ENCODE measurements at places on chromosomes 13 and 19.

- no peak for DNase-seq
Measured at GRCh38 chr13:105035092-105035491, 1500.4 kb downstream of the EFNB2 start.

DNA sequence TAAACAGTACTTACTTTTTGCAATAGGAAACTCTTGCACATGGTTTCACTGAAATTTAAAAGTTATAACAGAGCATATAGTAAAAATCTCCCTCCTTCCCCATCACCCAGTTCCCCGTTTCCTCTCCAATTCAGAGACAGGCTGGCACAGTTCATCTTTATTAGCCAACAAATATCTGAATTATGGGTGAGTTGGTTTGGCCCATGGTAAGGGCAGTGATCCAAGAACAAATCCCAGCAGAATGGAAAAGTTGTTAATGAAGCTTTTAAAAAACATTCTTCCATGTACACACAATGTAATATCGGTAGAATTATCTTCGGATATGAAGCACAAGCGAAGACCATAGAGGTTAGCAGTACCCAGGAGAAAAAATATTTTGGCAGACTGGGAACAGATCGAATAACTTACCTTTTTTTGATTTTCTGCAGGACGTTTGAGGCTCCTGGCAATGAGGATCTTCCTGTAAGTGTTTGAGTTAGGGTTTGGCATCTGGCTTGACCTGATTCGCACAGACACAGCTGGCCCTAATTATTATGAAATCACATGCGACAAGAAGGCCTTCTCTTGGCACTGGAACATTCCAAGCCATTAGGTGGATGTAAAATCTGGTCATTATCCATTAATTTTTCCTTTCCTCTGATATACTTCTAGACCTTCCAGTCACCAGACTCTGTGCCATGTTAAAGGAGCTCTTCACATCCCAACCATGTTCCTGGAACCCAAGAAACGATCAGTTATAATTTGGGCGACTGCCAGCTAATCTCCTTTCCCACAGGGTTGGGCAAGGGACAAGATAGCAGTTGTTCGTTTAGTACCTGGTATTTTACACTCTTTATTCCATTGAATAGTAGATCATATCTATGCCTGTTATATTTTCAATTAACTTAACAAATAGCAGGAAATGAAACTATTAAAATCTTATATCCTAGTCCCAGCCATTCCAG is 139.4 kb upstream of the TSC22D1 start:
- no peak for DNase-seq

DNA sequence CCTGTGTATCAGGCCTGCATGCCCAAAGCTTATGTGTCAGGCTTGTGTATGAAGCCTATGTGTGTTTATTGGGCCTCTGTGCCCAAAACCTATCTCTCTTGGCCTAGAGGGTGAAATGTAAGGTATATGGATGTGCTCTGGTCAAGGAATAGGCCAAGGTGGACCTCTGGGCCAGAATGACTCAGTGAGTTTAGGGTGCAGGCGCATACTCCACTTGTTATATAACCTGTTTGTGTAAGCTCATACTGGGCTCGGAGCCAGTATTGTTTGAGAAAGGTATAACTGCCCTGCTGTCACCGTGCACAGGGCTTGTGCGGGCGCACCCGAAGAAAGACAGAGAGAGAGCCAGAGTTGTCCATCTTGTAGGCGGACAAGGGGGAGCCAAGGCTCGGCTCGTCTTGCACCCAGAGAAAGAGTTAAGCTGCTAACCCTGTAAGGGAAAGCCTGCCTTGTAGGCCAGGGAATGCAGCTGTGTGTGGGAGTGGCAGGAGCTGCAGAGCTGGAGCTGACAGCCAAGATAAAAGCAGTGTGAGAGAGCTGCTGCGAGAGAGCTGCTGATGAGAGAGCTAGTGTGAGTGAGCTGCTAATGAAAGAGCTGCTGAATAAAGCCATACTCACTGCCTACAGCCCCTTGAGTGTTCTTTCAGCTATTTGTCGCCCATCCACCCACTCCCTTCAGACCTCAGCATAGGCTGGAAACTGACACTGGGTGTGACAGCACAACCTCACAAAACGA is 43.4 kb upstream of the N4BP2L1 start:
- no peak for DNase-seq

GRCh38 chr13:100300708-100301107 is 211.8 kb downstream of the PCCA start:
- DNase-seq: no peak

GRCh38 chr13:99312493-99312883 is 5.3 kb upstream of the GPR183 start:
- DNase-seq: no peak

GRCh38 chr19:39410831-39411080 is 1.7 kb upstream of the PLEKHG2 start:
- no peak for DNase-seq

GRCh38 chr19:18044825-18045304 is 36.9 kb downstream of the ARRDC2 start:
- DNase-seq: no peak

DNA sequence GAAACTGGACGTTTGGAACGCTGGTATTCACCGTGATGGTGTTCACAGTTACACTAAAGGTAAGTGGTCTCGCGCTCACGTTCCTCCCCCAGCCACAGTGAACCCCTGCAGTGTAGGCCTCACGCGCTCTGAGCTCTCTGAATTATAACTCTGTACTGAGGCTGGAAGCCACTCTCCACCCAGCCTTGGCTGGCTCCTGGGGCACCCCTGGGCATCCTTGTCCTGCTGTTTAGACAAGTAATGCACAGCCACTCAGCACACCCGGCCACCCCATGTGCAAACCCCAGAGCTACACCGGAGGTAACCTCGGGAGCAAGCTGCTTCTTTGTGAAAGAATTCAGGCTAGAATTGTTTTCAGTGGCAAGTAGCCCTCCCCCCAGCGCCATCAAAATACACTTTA is 97.3 kb upstream of the MCF2L start:
- no peak for DNase-seq

DNA sequence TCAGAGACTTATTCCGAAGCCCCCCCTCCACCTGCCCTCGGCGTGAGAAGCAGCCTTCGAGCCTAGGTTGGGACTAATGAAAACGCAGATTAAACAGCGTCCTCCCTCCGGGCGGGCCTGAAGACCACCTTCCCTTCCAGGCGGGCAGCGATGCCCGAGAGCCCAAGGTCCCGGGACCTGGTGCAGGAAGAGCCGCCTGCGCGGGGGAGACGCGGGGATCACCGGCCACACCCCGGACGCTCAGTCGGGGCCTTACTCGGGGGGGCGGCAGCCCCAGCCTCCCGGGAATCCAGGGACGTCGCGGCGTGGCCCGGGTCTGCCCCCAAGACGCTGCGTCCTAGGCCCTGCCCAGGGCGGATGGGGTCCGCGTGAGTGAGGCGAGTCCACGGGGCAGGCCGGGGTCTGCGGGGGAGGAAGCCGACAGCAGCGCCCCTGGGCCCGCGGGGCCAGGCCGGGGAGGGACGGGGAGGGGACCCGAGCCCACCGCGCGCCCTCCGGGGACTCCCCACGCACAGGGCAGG is 33.3 kb upstream of the SPACA7 start:
- DNase-seq: no peak

DNA sequence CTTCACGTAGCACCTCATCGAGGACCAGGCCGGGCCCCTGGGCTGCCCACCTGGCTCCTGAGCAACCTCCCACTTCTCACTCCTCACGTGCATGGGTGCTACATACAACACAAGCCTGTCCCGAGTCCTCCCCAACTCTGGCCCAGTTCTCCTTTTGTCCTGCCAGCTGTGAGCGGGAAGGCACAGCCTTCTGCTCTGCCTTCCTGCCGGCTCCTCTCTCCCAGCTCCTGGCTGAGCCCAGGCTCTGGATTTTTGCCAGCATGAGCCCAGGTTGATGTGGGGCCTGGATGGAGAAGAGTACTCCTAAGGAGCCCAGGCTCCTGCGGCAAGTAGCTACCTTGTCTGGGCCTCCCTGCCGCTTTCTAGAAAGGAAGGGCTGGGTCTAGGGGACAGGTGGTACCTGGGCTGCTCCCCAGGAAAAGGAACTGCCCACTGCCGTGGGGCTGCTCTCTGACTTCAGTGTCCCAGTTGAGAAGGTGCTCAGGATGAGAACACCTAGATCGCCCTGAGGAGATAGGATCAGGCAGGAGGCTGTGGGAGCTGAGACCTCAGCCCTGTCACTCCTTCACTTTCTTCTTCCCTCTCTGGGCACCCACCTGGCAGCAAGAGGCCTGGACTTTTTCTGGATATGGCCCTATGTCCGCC is 23.6 kb downstream of the LYL1 start:
- DNase-seq: no peak

DNA sequence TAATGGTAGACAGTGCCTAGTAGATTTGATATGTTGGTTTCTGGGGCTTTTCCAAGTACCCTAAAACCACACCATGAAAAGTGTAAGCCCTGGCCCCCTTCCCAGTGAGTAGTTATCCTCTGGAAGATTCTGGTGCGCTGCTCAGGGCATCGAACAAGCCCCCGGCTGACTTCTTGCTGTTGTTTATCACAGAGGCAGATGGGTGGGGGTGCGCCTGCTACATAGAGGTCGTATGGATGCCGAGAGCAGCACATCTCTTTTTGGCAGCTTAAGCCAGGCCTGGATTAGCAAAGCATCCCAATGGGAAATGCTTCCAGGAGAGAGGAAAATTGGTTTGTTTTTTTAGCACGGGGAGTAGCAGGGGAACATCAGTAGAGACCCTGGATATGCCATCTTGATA is 26.3 kb upstream of the SPATA13 start:
- no peak for DNase-seq

DNA sequence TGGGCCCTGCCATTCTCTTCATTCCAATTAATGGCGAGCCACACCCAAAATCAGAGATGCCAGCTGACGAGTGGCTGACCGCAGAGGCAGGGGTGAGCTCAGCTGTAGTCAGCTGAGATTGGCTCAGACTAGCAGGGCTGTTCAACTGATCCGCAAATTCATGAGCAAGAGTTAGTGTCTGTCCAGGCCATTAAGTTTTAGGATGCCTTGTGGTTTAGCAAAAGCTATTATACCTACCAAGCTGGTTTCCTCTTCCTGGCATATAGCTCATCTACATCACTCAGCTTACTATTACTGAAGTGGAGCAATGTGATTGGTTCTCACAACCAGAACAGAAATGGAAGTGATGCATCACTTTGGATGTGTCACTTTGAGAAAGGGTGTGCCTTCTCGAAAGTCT is 148.7 kb downstream of the NALCN start:
- DNase-seq: no peak

DNA sequence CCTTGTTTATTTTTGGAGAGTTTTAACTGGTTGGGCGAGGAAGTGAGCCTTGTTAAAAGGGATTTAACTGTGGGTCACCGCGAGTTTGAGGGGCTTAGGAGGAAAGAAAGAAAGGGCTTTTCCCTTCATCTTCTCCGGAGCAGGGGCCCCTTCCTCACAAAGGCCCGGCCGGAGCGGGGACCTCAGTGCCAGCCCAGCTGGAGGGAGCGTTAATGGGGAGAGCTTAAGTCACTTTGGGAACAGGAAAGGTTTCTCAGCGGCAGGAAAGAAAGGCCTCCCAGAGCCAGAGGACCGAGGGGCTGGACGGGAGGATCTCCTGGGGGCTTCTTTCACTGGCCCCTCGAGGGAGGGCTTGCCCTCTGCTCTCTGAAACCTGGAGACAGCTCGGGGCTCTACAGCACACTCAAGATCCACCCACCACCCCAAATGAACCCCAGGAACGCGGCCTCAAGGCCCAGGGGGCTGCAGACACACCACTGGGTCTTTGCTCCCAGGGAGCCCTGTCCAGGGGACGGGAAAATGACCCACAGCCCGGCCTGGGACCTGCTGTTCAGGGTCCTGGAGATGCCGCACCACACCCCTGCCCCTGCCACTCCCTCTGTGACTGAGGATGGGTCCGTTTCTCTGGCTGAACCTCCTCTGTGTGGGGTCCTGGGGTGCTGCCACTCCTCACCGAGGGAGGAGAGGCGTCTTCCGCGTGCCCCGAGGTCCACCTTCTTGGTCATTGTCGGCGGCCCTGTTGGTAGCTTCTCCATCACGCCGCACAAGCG is 128.3 kb downstream of the URI1 start:
- DNase-seq: no peak

DNA sequence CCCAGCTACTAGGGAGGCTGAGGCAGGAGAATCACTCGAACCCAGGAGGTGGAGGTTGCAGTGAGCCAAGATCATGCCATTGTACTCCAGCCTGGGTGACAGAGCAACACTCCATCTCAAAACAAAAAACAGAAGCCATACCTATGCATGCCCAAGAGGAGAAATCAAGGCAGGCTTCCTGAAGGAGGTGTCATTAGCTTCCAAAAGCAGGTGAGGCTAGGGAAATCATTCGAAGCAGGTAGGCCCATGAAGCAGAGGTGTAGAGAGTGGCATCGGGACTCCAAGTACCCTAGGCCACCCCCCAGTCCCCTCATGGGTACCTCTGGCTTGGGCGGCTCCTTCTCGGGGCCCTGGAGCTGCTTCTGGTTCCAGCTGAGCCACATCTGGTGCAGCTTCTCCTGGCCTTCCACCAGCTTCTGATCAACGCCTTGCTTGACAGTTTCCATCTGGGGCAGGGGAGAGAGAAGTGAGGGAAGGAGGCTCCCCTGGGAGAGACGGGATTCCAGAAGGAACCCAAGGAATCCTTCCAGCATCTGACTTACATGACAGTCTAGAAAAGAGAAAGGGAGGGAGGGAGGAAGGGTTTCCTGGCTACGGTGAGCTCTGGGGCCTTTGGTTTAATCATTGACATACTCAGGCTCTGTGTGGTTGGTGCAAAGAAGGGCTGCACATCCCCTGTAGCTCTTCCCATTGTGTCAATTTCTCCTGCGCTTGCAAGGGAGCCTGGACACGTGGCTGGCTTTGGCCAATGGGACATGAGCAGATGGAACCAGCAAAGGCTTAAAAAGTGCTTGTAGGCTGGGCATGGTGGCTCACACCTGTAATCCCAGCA is 13.1 kb upstream of the TICAM1 start:
- no peak for DNase-seq

GRCh38 chr13:23810685-23811240 is 78.4 kb downstream of the MIPEP start:
- no peak for DNase-seq
